MCF 10A (cell line): ENCODE measurements at places on chromosomes 5 and 9.
A peak's percentile ranks its signal among the peaks of the same experiment; 100 is the strongest.

DNA sequence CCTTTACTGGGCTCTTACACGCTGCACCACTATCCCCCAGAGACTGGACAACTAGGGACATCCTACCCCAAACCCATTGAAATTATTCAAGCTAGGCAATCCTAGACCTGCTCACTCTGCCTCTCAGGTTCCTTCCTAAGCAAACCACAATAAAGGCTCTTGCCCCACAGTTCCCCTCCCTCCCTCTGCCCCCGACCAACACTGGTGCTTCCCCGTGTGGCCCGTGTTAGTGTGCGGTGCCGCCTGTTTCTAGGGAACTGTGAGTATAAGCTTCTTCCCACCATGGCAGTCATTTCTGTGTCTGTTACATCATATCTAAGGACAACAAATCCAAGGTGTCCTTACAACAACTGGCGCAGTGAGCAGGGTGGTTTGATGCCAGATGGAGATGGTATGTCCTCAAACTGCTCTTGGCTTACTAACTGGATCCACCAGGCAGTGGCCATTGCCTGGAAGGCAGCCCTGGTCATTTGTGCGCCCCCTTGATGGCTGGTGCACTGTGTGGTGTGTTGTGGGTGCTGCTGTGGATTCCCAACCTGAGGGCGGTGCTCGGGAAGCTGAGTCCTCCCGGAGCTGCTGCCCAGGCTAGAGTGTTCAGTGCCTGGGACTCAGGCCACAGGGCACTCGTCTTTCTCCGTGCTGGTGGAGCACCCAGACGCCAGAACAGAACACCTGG, 8.4 kb upstream of the MXD3 start:
- DNase-seq, result no peak

GRCh38 chr5:117246424-117246823, 671.8 kb upstream of the SEMA6A start:
- no peak for DNase-seq

DNA sequence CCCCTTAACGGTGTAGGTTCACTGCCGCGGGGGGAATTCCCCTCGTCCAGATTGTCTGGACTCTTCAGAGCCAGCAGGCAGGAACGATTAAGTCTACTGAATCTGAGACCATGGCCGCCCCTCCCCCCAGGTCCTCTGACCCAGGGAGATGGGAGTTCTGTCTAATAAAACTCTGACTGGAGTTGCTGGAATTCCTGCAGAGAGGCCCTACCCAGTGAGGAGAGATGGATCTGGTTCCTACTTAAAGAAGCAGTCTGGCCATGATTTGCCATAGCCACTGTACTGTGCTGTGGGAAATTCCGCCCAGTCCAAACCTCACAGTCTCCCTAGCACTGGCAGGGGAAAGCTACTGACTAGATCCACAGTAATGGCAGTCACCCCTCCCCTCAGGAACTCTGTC, 237.7 kb upstream of the RASA1 start:
- DNase-seq, result no peak

- DNase-seq, result no peak
Measured at GRCh38 chr9:131657456-131657855, 82.4 kb downstream of the RAPGEF1 start.

DNA sequence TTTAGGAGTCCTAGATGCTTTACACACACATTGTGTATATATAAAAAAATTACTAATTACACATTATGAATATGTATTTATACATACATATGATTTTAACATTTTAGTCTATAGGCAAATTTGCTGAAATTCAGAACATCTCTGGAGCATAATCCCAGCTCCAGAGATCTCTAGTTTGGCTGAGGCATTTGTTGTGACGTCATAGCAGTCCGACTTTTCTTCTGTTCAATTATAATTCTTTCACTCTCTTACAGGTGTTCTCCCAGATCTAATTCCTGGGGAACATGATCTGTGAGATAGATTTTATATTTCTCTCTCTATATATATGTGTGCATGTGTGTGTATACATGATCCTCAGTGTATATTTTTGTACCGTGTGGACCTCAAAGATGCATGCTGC, 1876.2 kb downstream of the EFNA5 start:
- no peak for DNase-seq

DNA sequence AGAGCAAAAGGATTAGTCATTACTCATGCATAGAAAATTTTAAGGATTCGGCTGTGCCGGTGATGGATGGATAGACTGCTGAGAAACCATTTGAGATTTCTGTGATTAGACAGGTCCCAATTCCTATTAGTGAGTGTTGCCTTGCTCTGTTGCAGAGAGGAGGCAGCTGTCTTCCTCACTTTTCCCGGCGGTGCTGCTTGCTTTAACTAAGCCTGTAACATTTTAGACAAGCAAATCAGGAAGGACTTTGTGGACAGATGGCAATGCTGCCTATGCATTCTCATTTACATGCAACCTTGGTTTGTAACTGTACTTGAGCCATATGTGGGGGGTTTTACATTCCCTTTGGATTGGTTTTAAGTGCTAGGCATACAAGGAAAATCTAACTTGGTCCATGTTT, 1176.3 kb downstream of the CDH18 start:
- DNase-seq, result no peak

GRCh38 chr5:51479840-51480239, 96.6 kb downstream of the ISL1 start:
- DNase-seq, result no peak

DNA sequence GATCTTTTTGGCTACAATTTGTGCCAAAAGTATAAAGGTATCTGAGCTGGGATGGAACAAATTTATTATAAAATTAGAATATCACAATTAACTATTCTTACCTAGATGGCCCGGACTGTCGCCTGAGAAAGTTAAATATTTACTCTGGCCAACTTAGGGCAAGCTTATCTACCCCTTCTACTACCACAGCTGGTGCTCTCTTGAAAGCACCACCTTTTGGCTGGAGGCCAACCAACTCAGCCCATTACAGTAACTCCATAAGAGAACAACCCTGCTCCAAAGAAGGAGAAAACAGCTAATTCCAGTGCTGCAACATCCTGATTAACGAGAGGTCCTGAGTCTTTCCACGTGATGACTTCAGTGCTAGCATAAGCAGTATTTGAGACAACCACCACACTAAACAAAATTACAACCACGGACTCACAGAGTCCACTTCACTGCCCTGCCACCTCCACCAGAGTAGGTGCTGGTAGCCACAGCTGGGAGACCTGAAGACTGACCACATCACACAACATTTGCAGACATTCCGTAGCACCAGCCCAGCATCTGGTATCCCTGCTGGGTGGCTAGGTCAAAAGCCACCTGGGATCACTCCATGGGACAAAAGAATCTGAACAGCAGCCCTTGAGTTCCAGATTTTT, 43.2 kb downstream of the RGMB start:
- peak; percentile 20 for DNase-seq

DNA sequence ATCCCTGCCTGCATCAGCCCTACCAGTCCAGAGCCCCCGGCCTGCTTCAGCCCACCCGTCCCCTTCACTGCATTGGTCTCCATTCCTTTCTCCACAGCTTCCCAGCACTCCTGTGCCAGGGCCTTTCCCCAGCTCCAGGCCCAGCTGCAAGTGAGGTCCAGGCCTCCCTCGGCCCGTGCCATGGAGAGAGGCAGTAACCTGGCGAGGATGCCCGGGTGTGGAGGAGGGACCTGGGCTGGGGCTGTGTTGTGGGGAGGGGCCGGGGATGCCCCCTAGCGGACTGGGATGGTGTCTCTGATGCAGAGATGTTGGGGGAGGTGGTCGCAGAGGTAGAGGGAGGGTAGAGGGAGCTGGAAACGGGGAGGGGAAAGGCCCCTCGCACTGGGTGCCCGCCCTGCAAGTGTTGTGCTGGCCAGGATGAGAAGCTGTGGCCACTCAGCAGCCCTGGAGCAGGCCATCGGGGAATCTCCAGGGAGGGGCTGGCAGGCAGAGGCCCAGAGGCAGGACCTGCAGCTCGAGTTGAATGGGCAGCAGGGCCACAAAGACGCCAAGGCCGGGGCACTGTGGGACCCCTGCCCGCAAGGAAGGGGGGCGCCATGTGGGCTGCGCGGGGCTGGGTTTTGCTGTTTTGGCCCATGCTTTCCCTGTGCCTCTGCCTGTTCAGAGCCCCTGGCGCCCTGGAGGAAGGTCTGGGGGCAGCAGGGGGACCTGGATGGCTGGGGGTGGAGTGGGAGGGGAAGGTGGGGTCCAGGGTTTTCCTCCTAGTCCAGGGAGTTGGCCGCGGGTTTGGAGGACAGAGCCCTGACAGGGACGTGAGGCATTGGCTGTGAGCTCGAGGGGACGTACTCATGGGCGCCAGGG, 26.0 kb upstream of the NKD2 start:
- peak; percentile 23 for DNase-seq

DNA sequence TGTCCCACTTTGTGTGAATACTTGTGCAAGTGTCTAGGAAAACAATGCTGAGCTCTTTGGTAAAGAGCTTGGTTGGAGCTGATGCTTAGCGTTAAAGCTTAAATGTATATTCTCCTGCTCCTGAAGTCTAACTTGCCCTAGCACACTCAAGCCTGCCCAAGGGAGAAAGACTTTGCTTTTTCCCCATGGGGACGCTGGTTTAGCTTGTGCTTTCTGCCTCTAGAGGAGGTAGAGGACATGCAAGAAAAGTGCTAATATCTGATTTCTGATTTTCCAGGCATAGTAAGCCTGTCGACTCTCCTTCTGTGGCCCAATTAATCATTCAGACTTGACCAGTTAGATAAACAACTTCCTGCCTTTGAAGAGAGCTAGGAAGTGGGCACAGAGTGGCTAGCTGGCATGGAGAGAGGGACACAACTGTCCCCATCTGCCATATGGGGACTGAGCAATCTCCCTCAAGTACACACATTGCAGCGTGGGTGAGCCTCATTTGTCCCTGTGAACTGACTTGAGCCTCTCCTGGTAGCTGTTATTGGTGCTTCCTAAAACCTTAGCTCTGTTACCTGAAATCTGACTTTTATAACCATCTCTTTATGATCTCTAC, 348.4 kb downstream of the BRINP1 start:
- no peak for DNase-seq

DNA sequence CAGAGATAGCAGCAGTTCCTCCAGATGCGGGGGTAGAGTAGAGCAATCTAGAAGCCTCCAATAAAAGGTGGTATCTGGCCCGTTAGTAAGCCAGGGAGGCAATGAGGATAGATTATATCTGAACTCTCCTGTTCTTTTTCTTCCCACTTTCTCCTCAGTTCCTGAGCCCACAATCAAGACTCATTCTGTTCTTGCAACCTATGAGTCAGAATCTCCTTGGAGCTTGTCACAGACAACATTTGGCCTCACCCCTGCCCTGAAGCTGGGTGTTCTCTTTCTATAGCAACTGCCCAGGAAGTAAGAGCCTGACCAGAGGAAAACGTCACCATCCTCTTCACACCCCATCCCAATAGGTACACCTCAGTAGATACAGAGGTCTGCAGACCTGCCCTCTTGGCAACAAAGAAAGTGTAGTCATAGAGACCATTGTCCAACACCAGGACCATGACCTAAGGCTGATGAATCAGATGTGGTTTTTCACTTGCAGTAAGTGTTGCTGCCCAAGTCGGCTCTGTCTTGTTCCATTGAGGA, 76.3 kb upstream of the PCA3 start:
- DNase-seq, result peak; percentile 95

DNA sequence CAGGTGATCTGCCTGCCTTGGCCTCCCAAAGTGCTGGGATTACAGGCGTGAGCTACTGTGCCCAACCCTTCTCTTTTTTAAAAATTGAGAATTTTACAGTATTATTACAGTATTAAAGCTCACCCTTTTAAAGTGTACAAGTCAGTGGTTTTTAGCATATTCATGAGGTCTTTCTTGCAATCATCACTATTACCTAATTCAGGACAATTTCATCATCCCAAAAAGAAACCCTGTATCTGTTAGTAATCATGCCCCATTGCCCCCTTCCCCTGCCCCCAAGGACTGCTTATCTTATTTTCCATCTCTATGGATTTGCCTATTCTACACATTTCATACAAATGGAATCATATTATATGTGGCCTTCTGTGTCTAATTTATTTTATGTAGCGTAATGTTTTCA, 22.6 kb upstream of the MEGF9 start:
- DNase-seq, result no peak

DNA sequence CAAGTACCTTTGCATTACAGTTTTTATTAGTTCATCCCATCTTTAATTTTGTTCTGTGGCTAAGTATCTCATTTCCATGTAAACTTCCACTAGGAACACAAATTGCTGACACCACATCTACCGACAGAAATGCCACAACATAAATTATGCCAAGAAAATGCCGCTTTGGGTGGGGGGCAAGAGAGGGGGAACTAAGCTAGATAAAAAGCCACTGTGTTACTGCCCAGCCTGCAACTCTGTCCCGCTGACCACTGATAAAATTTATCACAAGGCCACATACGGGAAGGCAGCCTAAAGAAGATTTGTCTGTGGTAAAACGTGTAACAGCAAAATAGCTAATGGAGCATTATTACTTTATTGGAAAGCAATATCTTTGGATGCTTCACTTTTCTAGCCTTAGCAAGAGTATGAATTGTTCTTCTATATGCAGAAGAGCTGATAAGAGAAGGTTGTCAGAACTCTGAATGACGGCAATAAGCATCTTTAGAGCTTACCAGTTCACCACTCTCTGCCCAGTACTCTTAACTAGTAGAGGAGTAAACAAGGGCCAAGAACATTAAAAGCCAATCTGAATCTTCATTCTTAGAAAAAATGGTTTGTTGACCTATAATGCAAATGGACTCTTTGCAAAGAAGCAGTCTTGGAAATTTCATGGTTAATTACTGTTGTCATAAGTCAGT, 172.2 kb upstream of the MEF2C start:
- no peak for DNase-seq

DNA sequence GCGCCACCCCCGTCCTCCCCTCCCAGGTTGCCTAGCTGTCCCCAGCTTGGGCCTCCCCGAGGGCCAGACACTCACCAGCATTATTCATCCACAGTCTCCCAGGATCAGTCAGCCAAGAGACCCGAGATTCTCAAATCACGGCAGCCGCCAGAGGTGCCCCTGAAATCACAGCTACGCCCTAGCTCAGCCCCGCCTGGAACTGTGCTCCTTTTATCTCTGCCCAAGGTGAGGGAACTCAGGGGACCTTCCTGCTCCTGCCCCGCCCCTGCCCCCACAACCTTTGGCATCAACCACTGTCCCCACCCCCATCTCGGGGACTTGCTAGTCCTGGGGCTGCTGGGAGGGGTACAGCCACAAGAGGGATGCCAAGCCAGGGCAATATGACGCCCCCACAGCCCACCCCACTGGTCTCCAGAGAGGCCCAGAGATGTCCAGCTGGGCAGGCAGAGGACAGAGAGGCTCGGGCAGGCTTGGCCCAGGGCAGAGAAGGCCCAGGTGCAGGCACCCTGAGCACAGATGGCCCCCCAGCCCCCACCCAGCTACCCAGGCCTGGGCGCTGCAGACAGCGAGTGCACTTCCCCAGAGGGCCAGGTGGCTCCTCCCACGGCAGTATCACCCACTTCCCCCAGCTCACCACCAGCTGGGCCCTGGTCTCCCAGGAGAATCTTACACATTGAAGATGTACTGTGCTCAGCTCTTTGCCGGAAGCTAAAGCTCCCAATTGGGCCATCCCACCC, at the start of gene FUT7:
Gene FUT7 (minus strand): TSS at position 185 of the 737 bp plus-strand sequence. CDS start 97 bp downstream, at position 88.
- no peak for DNase-seq
